Mesendoderm (in vitro differentiated cells): ENCODE measurements at places on chromosomes 2 and 18.

GRCh38 chr2:131055169-131056065 is 37.8 kb downstream of the FAM168B start:
- DNase-seq, result no peak

GRCh38 chr2:26185954-26186770 is 13.3 kb downstream of the GAREM2 start:
- no peak for DNase-seq

DNA sequence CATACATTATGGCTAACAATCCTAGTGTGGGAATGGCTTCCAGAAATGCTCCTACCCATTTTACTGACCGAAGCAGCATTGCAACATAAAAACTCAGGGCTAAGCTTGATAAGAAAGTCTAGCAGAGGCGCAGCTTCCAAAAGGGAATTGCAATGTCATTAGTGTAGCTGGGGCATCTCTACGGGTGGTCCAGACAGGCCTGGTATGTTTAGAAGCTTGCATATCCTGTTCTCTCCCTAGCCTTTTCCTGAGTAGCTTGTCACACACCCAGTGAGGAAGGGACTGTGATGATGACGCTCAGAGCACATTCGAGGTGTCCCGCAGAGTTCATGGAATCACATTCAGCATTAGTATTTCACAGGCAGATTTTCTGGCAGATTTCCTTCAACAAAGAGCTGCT is 38.0 kb upstream of the COL5A2 start:
- peak; percentile 100 for DNase-seq

- DNase-seq, result peak; percentile 89
Observed at GRCh38 chr2:12412898-12413305, 303.8 kb upstream of the TRIB2 start.
